ENCODE measurements at places on chromosomes 3 and 15.
A peak's percentile ranks its signal among the peaks of the same experiment; 100 is the strongest.

- peaks cover 13% of the 10 kb centered on the region for H3K4me1 ChIP-seq
- H3K27ac ChIP-seq: peak overlapping the region; percentile 53
- H3K27me3 ChIP-seq: no peaks in the 10 kb centered on the region
- H3K4me3 ChIP-seq: no peak overlapping the region
- peak; percentile 28 for DNase-seq
- peaks cover 41% of the 10 kb centered on the region for H3K36me3 ChIP-seq
Observed at GRCh38 chr15:85692873-85693272, 101.9 kb downstream of the KLHL25 start.

DNA sequence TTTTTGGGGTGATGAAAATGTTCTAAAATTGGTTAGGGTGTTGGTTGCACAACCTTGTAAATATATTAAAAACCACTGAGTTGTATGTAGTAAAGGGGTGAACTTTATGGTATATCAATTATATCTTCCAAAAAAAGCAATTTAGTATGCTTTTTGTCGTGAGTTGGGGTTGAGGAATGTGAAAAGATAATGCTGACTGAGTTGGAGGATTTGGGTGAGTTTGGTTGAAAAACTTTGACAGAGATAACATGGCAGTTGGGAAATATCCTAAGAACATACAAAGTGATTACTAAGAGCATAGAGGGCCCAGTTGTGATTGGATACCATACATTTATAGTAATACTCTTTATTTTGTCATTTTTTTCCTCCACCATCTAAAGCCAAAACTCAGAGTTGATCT, 33.6 kb downstream of the HMG20A start:
- DNase-seq: no peak
- H3K4me1 ChIP-seq: peaks cover 6% of the 10 kb centered on the region
- H3K27ac ChIP-seq: no peak overlapping the region
- no peak overlapping the region for H3K4me3 ChIP-seq
- H3K36me3 ChIP-seq: no peaks in the 10 kb centered on the region

DNA sequence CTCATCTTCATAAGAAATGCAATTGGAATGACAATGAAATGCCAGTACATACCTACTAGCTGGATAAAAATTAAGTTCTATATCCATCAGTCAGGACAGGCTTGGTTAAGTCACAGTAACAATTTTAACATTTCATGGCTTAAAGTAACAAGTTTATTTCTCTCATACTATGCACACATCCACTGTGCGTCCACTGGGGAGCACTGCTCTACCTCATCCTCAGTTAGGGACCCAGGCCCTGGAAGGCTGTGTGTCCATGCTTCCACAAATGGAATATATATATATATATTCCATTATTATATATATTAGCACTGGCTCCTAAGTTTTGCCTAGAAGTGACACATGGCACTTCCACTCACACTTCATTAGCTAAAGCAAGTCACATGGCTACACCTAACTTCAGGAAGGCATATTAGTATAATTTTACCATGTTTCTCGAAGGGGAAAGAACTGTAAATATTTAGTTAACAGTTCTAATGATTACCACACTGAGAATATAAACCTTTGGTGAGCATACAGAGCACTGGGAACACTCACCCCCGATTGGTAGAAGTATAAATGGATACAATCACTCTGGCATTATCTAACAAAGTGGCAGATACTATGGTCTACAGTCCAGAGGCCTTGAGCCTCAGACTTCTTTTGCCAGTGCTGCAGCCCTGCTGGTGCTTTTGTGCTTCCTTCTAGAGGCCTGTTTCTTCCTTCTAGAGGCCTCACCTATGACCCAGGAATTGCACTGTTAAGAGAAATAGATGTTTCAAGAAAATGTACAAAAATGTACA, 28.6 kb downstream of the AP3S2 start:
- DNase-seq: no peak
- H3K27me3 ChIP-seq: no peaks in the 10 kb centered on the region
- no peak overlapping the region for H3K4me3 ChIP-seq
- H3K36me3 ChIP-seq: peaks cover 21% of the 10 kb centered on the region

DNA sequence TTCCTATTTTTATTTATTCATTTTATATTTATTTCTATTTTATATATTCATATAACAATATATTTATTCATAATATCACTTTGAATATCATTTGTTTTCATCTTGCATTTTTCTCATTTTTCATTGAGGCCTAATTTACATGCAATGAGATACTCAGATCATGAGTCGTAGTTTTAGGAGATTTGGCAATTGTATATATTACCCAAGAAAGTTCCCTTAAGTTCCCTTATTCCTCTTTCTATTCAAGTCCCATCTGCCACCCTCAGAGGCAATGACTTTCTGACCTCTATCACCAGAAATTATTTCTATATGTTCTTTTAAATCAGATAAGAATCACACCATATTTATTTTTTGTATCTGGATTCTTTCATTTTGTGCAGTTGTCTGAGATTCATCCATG, 329.1 kb upstream of the TPRG1 start:
- H3K4me3 ChIP-seq: no peak overlapping the region
- H3K36me3 ChIP-seq: no peaks in the 10 kb centered on the region
- no peaks in the 10 kb centered on the region for H3K4me1 ChIP-seq
- no peaks in the 10 kb centered on the region for H3K27me3 ChIP-seq
- no peak for DNase-seq
- H3K27ac ChIP-seq: no peak overlapping the region

DNA sequence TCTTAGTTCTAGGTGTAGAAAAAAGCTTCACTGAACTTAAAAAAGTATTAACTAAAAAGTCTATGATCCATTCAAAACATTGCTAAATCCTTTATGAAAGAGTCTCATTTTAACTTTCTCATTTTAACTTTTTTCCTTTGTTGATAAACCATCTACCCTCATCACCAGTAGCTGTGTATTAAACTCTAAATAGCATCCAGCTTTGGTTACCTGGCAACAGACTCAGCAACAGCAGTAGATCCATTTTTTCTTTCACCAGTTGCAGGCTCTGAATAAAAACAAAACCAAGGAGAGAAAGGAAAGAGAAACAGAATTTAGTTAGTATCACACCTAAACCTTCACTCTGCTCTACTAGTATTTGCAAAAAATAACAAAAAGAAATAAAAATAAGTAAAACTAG, 51.6 kb downstream of the TP53BP1 start:
- no peak overlapping the region for H3K4me3 ChIP-seq
- H3K27ac ChIP-seq: no peak overlapping the region
- H3K27me3 ChIP-seq: no peaks in the 10 kb centered on the region
- no peaks in the 10 kb centered on the region for H3K4me1 ChIP-seq

- DNase-seq: no peak
- H3K27me3 ChIP-seq: no peaks in the 10 kb centered on the region
- H3K36me3 ChIP-seq: peaks cover 69% of the 10 kb centered on the region
- H3K4me3 ChIP-seq: no peak overlapping the region
Observed at GRCh38 chr15:89631902-89632264, 23.4 kb downstream of the KIF7 start.

DNA sequence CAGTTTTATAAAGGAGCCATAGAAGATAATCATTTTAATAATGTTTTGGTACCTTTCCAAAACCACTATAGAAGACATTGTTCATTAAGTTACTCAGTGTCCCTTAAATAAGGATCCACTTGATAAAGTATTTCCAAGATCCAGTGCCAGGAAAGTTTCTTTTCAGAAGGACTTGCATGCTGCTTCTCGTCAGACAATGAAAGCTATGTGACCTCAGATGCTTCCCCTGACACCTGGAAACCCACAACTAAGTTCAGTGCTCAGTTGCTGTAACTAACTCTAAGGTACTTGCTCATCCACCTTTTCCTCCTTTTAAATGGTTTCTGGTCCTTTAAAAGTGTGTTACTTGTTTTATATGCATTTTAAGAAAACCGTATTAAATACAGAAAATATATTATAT, 7.3 kb downstream of the SSR3 start:
- H3K27ac ChIP-seq: no peak overlapping the region
- H3K4me1 ChIP-seq: peaks cover 3% of the 10 kb centered on the region
- H3K27me3 ChIP-seq: no peaks in the 10 kb centered on the region
- H3K36me3 ChIP-seq: peaks cover 10% of the 10 kb centered on the region

DNA sequence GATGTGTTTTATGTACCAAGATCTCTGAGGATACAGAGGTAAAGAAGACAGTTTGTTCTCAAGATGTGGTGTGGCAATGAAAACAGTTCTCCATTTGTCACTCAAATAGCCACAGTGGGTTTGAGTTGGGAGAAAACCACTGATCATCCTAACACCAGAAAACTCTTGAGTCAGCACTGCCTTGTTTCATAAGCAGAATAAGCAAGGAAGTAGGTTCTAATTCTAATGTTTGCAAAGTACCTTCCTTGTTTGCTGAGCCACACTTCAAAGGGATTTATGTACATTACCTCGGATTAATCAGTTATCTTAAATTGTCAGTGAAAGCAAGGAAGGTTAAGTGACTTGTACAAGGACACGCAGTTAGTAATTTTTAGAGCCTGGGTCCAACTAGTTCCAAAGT, 107.8 kb upstream of the BOC start:
- H3K27ac ChIP-seq: no peak overlapping the region
- H3K4me1 ChIP-seq: no peaks in the 10 kb centered on the region
- H3K27me3 ChIP-seq: no peaks in the 10 kb centered on the region
- no peak for DNase-seq
- H3K4me3 ChIP-seq: no peak overlapping the region

GRCh38 chr15:29400701-29401100, 131.1 kb upstream of the NSMCE3 start:
- H3K36me3 ChIP-seq: no peaks in the 10 kb centered on the region
- no peak overlapping the region for H3K27ac ChIP-seq
- H3K27me3 ChIP-seq: no peaks in the 10 kb centered on the region
- no peak for DNase-seq
- no peaks in the 10 kb centered on the region for H3K4me1 ChIP-seq

DNA sequence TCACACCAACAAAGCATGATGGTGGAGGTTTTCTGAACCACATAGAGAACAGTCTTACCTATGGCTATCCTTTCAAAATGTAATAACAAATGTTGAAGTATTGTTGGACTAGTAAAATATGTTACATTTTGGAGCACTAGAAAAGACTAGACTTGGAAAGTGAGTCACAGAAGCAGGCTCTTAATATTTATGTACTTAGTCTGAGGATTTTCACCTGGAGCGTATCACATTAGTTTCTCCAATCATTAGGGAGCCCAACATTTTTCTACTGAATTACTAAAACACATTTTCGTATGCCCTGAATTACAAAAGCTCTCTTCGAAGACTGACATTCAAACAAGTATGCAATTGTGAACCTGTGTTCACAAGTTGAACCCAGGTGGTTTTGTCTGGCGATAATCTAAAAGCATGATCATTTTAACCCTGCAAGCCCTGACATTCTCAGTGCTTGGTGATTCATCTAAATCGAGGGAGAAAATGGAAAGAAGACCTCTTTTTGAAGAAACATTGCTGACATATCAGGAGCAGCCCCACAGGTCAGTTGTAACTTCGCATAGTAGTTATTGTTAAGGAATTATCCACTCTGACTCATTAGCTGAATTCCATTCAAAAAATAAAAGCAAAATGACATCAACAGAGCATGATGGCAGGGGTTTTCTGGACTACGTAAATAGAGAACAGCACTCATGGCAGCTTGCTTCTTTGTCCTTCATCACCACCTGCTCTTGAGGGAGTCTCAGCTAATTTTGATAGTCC, 679.8 kb upstream of the NECTIN3 start:
- H3K36me3 ChIP-seq: no peaks in the 10 kb centered on the region
- no peak overlapping the region for H3K4me3 ChIP-seq
- H3K27ac ChIP-seq: no peak overlapping the region
- no peaks in the 10 kb centered on the region for H3K27me3 ChIP-seq
- no peaks in the 10 kb centered on the region for H3K4me1 ChIP-seq

- H3K27me3 ChIP-seq: no peaks in the 10 kb centered on the region
- no peak for DNase-seq
- no peak overlapping the region for H3K27ac ChIP-seq
- no peak overlapping the region for H3K4me3 ChIP-seq
Observed at GRCh38 chr15:62848632-62849050, 193.9 kb upstream of the TPM1 start.

DNA sequence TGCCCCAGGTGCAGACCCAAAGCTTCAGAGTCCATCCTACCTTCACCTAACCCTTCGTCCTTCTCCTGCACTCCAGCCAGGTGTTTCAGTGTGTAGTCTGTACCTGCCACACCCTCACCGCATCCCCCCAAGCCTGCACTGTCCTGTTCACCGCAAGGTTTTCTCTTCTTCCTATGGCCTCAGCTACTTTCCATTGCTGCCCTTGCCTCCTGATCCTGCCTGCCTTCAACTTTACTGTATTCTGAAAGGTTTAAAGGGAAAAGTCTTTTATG, 9.3 kb downstream of the GPR160 start:
- no peak overlapping the region for H3K27ac ChIP-seq
- no peaks in the 10 kb centered on the region for H3K36me3 ChIP-seq
- no peak for DNase-seq
- H3K4me1 ChIP-seq: peaks cover 4% of the 10 kb centered on the region
- no peaks in the 10 kb centered on the region for H3K27me3 ChIP-seq

GRCh38 chr15:34708422-34708821, 46.4 kb downstream of the GJD2 start:
- no peak overlapping the region for H3K27ac ChIP-seq
- no peaks in the 10 kb centered on the region for H3K36me3 ChIP-seq
- H3K27me3 ChIP-seq: no peaks in the 10 kb centered on the region
- no peak overlapping the region for H3K4me3 ChIP-seq
- no peaks in the 10 kb centered on the region for H3K4me1 ChIP-seq
- DNase-seq: no peak

- no peak for DNase-seq
- H3K4me3 ChIP-seq: no peak overlapping the region
- no peaks in the 10 kb centered on the region for H3K4me1 ChIP-seq
Observed at GRCh38 chr3:117745516-117745915, 1035.9 kb downstream of the TUSC7 start.

DNA sequence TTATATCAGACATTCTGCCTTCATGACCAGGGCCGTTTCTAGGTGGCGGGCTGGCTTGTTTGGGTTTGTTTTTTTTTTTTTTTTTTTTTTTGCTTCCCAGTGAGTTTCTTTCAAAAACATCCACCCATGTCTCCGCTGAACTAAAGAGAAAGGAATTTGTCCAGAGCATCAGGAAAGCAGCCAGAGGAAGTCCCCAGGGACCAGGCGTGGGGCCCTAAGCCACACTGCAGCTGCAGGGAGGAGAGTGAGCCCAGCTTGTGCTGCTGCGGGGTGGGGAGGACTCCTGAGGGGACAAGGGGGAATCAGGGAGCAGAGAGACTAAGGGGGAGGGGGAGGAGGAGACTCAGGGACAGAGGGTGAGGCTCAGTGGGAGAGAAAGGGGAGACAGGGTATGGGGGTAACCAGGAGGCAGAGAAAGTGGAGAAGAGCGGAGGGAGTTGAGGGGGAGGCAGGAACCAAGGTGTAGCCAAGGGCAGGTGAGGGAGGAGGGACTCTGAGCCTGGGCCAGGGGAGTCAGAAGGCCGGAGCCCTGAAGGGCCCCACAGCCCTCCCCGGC, 49.5 kb downstream of the CYP11A1 start:
- peak; percentile 33 for DNase-seq
- H3K27me3 ChIP-seq: no peaks in the 10 kb centered on the region
- H3K36me3 ChIP-seq: no peaks in the 10 kb centered on the region

Data from thymus (tissue), 14 donors.